Astrocyte of the spinal cord (primary cell): ENCODE measurements at places on chromosomes 5 and 9.
A peak's percentile ranks its signal among the peaks of the same experiment; 100 is the strongest.

GRCh38 chr5:22549876-22550671 is 303.1 kb downstream of the CDH12 start:
- DNase-seq = no peak

- peak; percentile 56 for DNase-seq
Observed at GRCh38 chr5:7754997-7755596, 95.8 kb downstream of the CFAP90 start.

GRCh38 chr5:168670881-168671575 is 91.9 kb upstream of the PANK3 start:
- DNase-seq = no peak

DNA sequence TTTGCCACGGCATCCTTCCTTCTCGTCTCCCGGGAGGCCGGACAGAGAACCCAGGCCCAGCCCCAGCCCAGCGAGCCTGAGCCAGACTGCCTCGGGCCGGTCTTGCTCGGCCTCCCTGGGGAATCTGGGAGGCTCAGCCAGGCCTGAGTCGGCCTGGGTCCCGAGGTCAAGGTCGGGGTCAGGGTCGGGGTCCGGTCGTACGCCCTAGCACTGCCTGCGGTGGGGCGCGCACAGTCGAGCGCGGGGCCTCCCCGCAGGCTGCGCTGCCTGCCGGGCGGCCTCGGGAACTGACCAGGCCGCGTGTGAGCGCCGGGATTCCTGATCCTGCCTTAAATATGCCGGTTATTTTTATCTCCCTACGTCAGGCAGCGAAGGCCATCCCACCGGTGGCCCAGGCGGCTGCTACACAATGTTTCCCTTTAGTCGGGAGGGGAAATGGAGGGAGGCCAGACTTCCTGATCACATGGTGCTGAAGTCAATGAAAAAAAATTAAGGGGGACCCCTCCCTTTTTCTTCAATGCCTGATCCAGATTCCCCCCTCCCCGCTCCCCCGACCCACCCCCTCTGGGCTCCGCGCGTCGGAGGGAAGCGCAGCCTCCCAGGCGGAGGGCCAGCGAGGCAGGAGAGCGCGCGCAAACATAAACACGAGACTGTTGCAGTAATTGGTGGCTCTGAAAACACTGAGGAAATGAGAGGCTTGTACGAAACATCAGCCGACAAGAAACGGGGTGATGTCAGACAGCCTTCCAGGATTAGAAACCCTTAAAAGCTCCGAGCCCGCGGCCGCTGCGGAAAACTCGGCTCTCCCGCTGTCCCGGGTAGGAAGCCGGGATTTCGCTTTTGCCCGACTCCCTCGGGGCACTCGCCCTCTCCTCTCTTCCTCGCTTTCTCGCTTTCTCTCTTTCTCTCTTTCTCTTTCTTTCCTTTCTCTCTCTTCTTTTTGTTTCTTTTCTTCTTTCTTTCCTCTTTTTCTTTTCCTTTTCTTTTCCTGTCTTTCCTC is 148.2 kb upstream of the KLF4 start:
- peak; percentile 97 for DNase-seq

DNA sequence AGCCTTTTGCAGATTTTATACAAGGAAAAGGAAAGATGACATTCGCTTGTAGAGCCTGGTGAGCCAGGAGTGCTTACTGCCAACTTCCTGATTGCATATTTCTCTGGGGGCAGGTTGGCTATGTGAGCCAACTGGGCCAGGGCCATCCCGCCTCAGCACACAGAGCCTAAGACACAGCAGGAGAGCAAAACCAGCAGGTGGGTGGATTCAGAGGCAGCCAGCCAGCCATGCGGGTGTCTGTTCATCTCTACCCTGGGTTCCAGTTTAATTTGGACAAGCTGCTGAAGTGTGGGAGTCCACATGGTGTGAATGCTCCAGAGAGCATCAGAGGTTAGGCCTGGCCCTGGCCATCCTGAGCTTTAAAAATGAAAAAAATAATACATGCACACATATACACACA is 291.4 kb downstream of the ARHGEF28 start:
- peak; percentile 51 for DNase-seq

DNA sequence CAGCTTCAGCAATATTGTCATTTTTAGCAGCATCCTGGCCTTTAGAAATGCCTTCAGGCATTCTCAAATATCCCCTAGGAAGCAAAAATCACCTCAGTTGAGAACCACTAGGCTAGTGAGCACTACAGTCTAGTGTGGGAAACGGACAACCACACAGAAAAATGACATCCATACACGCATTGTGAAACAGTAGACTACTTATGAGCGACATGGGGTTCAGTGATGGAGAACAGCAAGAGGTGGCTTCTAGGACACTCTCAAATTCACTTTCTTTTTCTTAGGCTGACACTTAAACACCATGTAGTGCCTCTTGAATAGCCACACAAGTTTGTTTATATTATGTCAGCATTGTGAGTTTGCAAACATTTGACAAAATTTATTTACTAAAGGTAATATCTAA is 203.0 kb downstream of the KDM4C start:
- no peak for DNase-seq

DNA sequence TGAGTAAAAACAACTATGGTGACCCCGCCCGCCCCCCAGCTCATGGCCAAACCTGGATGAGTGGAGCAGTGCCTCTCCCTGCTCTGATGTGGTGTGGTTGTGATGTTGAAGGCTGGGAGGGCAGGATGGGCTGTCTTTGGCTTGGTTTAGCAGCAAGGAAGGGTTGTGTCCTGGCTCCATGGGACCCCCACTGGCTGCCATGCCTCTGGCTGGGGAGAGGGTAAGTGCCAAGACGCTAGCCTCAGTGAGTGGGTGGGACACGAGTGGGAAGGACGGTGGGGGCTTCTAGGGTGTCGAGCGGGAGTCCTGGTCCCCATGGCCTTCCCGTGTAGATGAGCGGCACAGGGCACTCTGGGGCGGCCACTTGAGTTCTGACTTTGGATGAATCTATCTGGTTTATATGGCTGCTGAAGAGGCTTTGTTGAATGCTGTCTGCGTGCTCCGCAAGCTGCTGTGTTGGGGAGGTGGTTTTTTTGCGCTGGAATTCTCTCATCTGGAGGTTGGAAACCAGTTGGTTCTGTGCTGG is 50.4 kb downstream of the DAB2IP start:
- no peak for DNase-seq
